M059J (cell line): ENCODE measurements at places on chromosomes 7 and 10.

DNA sequence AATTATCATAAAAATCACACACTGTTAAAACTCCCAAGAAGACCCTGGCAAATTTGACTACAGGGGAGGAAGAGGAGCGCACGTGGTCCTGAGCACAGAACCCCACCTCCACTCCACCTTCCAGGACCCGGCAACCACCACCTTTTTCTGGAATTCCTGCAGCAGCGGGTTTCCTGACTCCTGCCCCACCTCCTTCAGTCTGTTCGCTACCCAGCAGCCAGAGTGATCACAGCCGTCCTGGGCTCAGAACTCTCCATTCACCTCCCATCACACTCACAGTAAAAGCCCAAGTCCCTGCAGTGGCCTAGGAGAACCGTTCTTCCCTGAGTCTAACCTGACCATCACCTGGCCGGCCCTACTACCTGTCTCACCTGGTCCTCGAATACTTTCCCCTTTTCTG is 107.4 kb upstream of the FAM204A start:
- DNase-seq = no peak

- peak; percentile 58 for DNase-seq
Observed at GRCh38 chr10:15585303-15585715, 134.4 kb downstream of the ITGA8 start.

- DNase-seq = peak; percentile 91
Observed at GRCh38 chr10:43857206-43857930, 208.7 kb upstream of the ZNF32 start.

DNA sequence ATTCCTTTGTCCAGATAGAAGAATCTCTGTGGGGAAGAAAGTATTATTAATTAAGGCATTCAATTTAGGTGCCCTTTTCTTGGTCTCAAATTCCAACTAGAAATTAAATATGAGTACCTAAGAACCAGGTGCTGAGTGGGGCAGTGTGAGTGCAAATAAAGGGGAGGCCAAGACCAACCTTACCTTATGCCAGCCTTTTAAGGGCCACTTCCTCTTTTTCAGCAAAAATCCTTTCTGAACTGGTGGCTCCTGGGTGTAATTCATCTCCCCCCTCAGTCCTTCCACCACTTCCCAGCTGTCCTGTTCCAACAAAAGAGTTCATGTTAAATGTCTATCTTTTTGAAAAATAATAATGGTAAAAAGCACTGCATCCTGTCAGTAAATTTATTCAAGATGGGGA is 108.2 kb downstream of the OSBPL3 start:
- DNase-seq = no peak

GRCh38 chr10:96618653-96619052 is 31.8 kb upstream of the TM9SF3 start:
- no peak for DNase-seq

GRCh38 chr10:74932648-74933047 is 106.2 kb downstream of the KAT6B start:
- DNase-seq = peak; percentile 32

GRCh38 chr7:107405559-107405958 is 64.3 kb upstream of the GPR22 start:
- DNase-seq = no peak

DNA sequence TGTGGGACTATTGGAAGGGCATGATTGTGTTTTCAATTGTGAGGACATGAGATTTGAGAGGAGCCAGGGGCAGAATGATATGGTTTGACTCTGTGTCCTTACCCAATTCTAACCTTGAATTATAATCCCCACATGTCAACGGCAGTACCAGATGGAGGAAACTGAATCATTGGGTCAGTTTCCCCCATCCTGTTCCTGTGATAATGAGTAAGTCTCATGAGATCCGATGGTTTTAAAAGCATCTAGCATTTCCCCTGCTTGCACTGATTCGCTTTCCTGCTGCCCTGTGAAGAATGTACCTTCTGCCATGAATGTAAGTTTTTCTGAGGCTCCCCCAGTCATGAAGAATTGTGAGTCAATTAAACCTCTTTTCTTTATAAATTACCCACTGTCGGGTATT is 1367.1 kb downstream of the XPNPEP1 start:
- peak; percentile 32 for DNase-seq

DNA sequence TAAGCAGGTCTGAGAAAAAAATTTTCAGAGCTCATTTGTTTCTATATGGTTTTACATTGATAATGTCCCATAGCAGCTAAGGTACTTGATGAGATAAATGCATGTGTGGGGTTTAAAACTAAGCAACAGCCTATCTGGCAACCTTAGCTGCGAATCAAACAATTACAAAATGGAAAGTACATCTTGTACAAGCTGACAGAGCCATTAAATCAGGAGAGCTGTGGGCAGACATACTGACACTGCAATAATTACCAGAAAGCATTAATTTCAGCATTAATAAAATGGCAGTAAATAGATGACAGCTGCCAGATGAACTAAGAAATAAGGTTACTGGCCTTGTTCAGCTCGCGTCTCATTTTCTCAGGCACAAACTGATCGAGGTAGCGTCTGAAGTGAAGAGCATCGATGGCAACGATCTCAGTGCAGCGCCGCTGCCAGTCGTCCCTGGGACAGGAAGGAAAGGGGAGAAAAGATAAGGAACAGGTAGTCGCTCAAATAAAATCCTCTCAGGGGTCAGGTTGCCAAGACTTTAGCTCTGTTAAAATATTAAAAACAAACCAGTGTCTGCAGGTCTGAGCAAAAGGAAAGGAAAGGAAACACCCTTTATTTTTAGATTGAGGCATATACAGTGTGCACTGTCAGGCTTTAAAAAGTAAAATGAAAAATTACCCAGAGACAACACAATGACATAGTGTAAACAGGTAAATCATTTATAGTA is 79.7 kb upstream of the OGDHL start:
- DNase-seq = no peak

- no peak for DNase-seq
Observed at GRCh38 chr10:133258066-133258817, 18.4 kb downstream of the ADAM8 start.

DNA sequence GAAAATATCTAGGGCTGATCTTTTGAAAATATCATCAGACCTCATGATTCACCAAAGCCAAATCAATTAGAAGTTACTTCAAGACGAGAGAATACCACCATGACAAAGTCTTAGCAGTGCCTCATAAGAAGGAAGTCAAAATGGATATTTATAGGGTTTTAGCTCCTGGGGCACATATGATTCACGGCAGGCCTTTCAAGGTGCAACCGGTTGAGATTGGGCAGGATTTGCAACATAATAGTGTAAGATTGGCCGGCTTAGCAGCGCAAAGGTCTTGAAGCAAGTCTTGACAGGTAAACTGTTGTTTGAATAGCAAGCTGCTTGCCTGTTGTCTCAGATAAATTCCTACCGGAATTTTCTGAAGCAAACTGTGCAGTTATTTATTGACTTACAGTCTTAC is 17.5 kb downstream of the ADRB1 start:
- no peak for DNase-seq

DNA sequence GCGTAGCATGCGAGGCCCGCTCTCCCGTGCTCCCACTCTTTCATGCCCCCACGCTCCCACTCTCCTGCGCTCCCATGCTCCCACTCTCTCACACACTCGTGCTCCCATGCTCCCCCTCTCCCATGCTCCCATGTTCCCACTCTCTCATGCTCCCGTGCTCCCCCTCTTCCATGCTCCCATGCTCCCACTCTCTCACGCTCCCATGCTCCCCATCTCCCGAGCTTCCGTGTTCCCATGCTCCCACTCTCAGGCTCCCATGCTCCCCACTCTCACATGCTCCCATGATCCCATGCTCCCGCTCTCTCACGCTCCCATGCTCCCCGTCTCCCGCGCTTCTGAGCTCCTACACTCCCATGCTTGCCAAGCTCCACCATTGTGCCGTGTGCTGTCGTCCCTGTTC is 84.4 kb upstream of the ANLN start:
- no peak for DNase-seq

DNA sequence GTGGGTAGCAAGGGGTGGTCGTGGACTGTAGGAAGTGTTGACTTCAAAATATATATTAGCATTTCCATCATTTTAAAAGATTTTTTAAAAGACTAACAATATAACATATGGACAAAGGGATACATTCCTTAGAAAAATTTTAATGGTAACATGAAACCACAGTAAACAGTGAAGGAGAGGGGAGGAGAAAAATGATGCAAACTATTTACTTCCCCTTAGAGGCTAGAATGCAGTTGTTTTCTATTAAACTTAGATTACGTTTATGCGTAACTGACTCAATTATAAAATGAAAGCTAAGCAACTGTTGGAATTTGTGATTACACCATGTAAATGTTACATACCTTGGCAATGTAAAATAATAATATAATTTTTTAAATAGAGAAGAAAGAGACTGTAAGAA is 41.3 kb downstream of the CALD1 start:
- no peak for DNase-seq

- no peak for DNase-seq
Observed at GRCh38 chr10:69329721-69330178, 51.5 kb downstream of the HK1 start.
